ENCODE measurements at places on chromosomes 6 and 20. TPM values are rescaled to one million over a fixed set of nuclear protein-coding genes. Genes with fewer than 3 reads are reported as not detected.

DNA sequence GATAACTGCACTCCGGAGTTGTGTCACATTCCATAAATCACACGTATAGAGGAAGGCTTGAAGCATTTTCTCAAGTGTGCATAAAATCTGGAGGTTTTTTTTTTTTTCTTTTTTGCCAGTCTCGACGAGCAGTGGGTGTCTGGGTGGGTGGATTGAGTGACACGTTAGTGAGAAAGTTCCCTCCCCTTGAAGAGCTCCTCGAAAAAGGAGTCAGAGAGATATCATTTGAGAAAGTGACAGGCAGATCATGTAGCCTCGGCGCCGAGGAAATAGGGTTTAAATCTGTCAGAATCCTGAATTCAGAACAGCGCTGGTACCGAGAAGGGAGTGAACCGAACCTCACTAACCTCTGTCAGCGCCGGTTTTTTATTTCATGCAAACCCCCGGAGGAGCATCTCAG lies 269.5 kb upstream of the ARID1B start:
- no peak for DNase-seq

DNA sequence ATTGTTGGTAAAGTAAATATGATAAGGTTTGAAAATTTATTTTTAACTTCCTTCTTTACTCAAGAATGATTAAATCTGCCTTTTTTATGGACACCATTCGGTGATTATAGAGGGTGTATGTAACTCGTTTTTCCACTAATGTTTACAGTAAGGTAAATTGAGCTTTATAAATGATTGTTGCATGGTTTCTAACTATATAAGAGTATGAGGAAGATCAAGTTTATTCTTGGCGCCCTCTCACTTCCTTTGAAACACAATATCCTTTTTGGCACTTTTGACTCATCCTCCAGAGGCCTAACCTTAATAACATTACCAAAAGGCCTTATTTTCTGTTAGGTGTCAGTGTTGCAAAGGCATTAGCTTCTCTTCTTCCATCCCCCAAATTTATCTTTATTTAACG lies 41.8 kb upstream of the MTRF1L start:
- DNase-seq, result no peak

GRCh38 chr6:16765235-16765634 lies 4.0 kb upstream of the ATXN1 start:
- no peak for DNase-seq

- no peak for DNase-seq
These were observed 672.0 kb downstream of the RNF144B start for GRCh38 chr6:19059102-19059501.

DNA sequence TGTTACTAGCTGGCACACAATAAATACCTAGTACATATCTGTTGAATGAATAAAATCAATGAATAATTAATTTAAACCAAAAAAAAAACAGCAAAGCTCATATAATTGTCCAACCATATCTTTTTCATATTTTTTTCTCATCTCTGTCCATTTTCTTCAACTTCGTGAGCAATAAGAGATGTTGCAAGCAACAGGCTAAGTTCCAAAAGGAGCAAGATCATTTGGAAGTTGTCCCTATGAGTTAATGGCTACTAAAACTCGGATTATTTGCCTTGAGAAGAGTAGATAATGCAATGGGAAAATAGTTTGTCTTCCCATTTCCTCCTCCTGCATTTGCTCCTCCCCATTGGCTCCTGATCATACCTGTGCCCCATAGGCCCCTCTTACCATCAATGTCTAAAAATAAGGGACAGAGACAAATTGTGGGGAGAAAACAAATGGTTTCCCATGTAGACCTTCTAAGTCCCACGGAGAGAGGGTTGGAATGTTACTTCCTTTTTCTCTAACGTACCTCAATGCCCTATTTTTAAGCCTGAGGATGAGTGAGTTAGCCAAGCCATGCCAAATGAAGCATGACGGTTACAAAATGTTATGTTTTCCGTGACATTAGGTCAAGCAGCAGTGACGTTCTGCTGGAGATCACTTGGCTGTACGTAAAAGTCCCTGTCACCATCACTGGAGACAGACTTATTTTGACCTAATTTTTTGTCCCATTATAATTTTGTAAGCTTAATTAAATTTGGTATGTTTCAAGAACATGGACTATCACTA lies 217.3 kb upstream of the PREP start:
- no peak for DNase-seq

DNA sequence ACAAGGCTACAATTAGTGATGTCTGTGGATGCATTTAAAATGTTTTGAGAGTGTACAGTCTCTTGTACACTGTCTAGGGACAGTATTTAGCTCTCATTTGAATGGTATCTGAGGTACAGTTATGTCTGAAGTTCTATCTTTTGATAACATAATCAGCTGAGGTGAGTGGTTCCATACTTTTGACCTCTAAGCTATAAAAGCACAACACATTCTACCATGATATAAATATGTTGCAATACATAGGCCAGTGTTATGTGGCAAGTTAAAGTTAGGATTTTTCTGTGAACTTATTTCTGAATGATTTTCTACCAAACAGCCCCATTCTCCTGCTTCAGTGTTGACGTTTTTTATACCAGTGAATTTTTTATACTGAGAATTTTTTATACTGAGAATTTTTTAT lies 77.6 kb downstream of the AKAP7 start:
- no peak for DNase-seq

DNA sequence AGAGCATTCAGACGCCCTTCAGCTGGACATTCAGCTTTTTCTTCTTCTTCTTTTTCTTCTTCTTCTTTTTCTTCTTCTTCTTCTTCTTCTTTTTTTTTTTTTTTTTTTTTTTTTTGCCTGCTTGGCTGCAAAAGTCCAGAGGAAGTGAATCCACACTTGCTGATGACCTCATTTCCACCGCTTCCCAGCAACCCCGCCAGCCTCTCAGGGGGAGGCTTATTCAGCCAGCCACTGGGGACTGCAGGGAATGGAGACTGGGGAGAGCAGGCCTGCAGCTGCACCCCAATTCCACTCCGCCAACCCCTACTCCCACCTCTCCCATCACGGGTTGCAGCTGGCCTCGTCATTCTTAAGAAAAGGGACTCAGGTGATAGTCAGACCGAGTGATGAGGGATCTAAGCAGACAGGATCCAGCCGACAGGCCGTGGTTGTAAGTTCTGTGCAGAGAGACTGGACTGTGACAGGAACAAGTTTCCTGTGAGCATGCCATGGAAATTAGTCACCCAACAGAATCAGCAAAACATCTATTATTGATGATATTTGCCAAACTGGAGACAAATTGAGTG lies 59.0 kb upstream of the QKI start:
- peak; percentile 34 for DNase-seq

GRCh38 chr6:14269436-14269835 lies 151.9 kb downstream of the CD83 start:
- no peak for DNase-seq

DNA sequence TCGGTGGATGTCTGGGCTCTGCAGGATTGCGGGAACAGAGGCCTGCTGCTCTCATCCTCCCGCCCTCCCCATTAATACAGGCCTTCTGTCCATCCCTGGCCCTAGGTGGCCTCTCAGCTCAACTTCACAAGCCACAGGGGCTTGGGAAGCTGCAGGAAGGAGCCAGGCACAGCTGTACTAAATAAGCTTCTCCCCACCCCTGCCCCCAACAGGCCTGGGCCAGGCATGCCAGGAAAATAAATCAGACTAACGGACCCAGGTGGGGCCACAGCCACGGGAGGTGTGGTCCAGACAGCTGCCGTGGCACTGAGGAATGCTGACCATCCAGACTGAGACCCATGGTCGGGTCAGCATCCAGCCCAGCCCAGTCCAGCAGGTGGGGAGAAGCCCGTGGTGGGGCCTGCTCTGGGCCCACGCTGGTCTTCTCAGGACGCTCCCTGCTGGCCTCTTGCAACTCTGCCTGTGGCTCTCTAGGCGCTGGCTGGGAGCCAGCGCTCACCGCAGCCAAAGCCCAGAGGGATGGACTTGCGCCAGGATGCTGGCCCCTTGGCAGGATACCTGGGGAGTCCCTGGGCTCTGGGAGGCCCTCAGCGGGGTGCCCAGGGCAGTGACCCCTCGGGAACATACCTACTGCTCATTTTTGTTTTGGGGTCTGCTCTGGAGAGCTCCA lies 8.6 kb upstream of the YTHDF1 start:
- DNase-seq, result peak; percentile 80

Gene DLL1
- 1.4 TPM for total RNA-seq

Gene MMP24
- 0.10 TPM for total RNA-seq

Gene DYNLT2
- 1.3 TPM for total RNA-seq

Gene FOXA2
- 1.4 TPM for total RNA-seq

Gene SOBP
- 0.21 TPM for total RNA-seq

Gene TTI1
- total RNA-seq, result 17.1 TPM

All from MCF 10A (cell line).